ENCODE measurements at places on chromosomes 3 and 15.
A peak's percentile ranks its signal among the peaks of the same experiment; 100 is the strongest.

- peak; percentile 10 for DNase-seq
These were observed 258.1 kb upstream of the NECTIN3 start for GRCh38 chr3:110813541-110813940.

DNA sequence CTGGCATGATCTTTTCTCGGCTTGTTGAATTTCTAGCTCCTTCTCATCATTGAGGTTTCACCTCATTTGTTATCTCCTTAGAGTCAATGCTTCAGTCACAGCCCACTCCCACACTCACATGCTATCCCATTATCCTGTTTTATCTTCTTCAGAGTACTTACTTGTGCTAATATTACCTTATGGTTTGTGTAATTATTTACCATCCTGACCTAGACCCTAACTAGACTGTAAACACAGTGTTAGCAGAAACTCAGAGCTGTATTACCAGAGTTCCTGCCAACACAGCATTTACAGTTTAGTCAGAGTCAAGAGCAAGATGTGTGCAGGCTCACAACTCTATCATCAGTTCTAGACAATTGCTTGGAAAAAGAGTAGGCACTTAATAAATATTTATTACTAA, 144.7 kb downstream of the OTOL1 start:
- no peak for DNase-seq

- peak; percentile 7 for DNase-seq
These were observed 37.5 kb upstream of the RFX7 start for GRCh38 chr15:56281145-56281544.

DNA sequence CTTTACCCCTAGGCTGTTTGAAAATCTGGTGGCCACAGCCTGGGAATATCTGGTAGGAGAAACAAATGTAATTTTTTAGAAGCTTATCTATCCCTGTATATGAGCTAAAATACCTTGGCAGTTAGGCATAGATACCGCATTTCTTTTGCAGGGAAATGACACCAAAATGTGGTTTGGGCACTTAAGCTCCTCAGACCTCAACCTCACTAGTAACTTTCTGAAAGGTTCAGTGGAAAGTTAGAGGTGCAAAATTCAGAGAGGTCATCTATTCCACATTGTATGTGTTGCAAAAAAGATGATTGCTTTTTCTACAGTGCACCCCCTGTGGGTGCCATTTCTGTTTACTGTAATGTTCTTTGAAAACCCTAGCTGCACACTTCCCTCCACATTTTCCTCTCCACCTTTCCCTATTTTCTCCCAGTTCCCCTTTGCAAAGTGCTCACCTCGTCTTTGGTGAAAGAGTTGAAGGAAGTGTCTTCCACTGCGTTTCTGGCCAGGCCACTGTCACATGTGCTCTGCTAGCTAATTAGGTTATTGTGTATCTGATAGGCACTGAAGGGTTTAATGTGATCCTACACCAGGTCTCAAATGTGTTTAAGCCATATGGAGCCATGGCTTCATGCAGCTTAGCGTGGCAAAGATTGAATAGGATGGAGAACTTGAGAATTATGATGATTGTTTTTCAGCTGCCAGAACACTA, 1.3 kb downstream of the SACM1L start:
- peak; percentile 43 for DNase-seq

DNA sequence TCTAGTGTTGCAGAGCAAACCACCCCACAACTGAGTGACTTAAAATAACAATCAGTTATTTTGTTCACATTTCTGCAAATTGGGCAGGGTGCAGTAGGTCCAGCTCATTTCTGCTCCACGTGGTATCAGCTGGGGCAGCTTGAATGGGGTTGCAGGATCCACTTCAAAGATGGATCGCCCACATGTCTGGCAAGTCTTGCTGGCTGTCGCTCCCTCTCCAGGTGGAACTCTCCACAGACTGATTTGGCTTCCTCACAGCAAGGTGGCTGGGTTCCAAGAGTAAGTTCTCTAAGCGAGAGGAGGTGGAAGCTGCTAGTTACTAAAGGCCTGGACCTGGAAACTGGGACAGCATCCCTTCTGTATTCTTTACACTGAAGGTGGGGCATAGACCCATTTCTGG, 213.3 kb downstream of the SLC9A9 start:
- no peak for DNase-seq

GRCh38 chr3:168051070-168051469, 44.7 kb downstream of the GOLIM4 start:
- no peak for DNase-seq

GRCh38 chr15:96142498-96142897, 188.0 kb upstream of the NR2F2 start:
- DNase-seq = no peak

DNA sequence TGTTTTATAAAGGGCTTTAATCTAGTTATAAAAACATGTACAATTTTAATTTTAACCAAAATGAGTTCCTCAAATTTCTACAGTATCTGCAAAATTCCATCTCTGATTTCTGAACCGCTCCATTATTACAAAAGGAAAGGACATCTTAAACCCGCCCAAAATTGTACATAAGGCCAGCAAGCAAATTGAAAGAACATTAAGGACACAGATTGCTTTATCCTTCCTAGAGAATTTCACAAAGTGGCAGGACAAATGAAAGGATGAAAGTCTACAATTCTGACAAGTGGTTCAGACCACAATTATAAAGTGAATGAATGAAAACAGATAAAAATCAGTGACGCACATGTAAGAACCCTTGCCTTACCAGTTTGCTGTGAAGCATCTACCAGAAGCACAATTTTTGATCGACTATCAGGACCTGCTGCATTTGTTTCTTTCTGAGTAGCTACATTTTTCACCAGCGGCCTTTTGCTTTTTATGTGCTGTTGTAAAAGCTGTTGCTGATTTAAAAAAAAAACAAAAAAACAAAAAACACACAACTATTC, 13.6 kb downstream of the SECISBP2L start:
- DNase-seq = no peak

GRCh38 chr3:70702132-70702531, 389.7 kb upstream of the MDFIC2 start:
- DNase-seq = no peak

DNA sequence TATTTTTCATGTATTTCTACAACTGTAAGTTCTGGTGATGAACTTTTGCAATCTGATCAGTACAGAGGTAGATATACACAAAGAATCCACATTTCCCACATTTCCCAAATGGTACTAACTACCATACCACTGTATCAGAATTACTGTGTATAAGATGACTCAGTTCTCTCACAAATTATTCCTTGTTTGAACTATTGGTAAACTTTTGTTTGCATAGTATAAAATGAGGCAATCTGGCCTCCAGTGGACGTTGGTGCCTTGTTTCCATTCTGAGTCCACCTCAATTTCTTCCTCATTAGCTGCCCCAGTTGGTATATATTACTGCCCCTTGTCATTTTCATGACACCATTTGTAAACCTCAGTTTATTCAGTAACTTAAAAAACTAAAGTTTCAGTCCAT, 38.5 kb downstream of the SPTSSB start:
- no peak for DNase-seq

DNA sequence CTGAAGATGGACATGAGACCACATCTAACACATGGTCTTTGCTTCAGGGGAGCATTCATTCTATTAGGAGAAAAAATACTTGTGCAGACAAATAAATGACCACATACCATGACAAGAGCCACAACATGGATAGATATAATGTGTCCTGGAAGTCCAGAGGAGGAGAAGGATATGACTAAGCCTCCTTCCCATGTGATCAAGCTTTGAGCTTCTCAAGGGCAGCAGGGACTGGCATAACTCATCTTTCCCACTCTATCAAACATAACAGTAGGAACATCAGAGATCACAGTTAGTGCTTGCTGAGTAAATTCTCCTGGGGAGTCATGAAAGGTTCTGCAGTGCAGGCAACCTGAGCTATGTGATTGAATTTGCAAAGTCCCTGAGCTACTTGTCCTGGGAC, 86.0 kb upstream of the LPP start:
- no peak for DNase-seq

GRCh38 chr3:191963182-191963581, 502.2 kb downstream of the PYDC2 start:
- DNase-seq = peak; percentile 98

- no peak for DNase-seq
These were observed 39.1 kb downstream of the PAK2 start for GRCh38 chr3:196778755-196779154.

GRCh38 chr15:41996921-41997592, 23.8 kb downstream of the PLA2G4E start:
- no peak for DNase-seq

- no peak for DNase-seq
These were observed 3.0 kb upstream of the GPR87 start for GRCh38 chr3:151319628-151320027.

GRCh38 chr15:40249477-40250303, 10.8 kb downstream of the PAK6 start:
- no peak for DNase-seq

DNA sequence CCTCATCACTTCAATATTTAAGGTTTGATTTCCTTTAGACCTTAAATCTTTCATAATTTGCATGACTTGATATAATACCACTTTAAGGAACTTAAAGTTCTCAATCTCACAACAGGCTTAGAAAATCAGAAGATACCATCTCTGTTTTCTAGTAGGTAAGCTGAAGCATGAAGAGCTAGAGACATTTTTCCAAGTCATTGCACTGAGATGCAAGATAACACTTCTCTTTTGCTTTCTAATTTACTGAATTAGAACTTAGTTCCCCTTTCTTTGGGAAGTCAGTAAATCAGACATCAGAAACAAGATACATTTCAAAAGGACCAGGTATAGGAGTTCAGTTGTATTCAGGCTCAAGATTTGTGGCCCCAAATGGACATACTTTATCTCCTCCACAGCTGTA, 79.7 kb downstream of the DZIP3 start:
- DNase-seq = no peak

DNA sequence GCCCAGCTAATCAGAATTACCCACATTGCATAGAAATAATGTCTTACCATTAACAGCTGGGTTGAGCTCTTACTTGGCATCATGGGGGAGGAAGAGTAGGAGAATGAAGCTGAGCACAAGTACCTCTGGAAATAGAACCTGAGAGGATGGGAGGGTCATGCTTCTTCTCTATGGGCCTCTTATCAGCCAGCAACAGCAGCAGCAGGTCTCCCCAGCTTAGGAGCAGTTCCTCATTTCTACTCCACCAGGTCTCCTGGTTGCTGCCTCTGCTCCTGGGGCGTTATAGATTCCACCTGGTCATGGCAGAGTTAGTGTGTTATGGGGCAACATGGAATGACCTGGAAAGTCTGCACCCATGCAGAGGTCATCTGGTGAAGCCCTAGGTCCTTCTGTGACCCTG, 3.4 kb downstream of the FSD2 start:
- DNase-seq = no peak

GRCh38 chr3:195895078-195895860, 13.1 kb downstream of the TNK2 start:
- DNase-seq = peak; percentile 80

DNA sequence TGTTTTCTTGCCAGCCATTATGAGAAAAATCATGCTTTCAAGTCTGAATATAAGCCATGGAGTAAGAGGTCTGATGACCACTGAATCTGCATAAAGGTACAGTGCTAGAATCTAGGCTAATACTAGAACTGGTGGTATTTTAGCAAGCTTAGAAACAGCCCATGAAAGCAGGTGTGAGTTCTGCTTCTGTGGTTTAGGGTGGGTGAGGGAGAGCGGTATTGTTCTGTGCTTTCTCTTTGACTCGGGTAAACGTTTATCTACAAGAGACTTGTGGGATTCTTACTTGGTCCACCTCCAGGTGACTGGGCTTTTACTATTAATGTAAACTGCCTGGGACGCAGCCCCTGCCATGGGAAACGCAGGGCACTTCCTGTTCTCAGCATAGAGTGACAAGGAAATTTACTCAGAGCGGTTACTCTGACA, 55.2 kb downstream of the PGPEP1L start:
- DNase-seq = no peak

DNA sequence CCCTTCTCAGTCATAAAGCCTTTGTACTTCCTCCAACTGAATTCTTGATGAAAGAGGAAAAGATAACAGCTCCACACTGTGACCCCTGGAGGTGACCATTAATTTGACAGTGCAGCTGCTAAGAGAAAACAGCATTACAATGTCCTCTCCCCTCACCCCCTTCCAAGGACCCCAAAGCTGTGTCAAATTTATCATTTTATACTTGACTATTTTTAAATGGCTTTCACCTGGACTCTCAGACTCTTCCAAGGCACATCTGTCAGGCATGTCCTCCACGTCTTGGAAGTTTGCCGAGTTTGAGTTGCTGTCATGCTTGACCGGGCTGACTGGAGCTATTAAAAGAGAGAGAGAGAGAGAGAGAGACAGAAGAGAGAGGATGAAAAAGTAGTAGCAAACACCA, 236.5 kb downstream of the WDR72 start:
- DNase-seq = peak; percentile 21

DNA sequence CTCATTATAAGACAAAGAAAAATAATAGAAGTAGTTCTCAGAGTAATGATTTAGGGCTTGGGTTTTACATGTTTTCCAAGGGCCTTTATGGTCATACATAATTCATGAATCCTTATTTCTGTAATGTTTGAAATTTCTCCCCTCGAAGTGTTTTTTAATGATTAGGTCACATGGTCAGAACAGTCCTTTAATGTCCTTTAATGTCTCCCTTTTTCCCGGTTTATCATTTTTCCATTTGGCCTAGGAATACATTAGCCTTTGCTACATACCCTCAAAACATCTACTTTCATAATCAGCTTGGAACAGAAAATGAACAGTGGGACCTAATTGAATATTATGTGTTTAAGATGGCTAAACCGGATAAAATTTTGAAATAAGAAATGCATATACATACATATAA, 159.9 kb upstream of the ROBO2 start:
- no peak for DNase-seq

DNA sequence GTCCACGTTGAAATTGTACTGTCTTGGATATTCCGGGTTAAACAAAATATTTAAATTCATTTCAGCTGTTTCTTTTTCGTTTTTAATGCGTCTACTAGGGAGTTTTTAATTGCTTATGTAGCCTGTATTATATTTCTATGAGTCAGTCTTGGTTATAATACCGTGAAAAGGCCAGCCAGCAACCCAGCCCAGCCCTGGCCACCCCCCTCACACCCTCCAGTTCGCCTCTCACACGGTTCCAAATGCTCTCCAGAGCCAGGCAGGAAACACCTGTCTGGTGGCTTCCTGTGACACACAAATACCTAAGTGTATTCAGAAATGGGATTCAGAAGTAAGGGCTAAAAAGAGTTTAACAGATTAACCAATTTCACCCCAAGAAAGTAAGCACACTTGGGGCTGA, 4.4 kb downstream of the SH3BP5 start:
- no peak for DNase-seq

DNA sequence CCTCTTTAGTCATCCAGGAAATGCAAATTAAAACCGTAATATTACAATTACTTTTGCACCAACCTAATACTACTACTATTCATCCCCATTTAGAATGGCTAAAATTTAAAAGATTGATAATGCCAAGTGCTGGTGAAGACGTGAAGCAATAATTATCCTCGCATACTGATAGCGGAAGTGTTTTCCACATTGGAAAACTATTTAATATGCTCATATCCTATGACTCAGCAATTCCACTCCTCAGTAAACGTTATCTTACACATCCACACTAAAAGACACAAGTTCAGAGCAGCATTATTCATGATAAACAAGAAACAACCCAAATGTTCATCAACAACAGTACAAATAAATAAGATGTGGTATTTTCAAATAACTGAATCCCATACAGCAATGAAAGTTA, 70.6 kb downstream of the VPS13C start:
- DNase-seq = no peak

GRCh38 chr3:4994144-4994730, 15.0 kb downstream of the BHLHE40 start:
- no peak for DNase-seq

Measured in mesendoderm (in vitro differentiated cells).